ENCODE measurements at places on chromosomes 6 and 20.
A peak's percentile ranks its signal among the peaks of the same experiment; 100 is the strongest.

DNA sequence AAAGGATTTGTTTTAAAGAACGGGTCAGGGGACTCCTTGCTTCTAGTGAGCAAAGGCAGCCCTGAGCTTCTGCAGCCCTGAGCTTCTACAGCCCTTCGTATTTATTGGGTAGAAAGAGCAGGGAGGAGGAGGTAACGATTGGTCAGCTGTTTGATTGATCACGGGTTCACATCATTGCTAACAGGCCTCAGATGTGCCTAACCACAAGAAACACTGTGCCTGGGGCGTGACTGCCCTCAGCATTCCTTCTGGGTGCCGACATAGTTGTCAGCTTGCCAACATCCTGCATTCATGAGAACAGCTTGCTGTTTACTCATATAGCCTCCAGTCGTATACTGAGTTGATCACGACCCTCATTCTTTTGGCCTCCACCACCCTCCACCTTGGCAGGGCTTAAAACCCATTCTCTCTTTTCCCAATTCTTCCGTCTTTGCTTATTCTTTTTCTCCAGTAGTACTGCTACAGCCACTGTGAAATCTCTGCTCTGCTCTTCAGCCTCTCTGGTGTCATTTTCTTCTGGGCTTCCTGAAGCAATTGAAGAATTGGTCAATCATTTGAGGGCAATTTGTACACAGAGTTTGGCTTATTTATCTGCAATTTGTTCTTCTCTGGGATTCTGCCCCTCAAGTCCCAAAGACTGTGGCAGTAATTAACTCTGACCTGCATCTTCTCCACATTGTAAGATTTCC lies 25.4 kb upstream of the NOP56 start:
- DNase-seq, result peak; percentile 58

DNA sequence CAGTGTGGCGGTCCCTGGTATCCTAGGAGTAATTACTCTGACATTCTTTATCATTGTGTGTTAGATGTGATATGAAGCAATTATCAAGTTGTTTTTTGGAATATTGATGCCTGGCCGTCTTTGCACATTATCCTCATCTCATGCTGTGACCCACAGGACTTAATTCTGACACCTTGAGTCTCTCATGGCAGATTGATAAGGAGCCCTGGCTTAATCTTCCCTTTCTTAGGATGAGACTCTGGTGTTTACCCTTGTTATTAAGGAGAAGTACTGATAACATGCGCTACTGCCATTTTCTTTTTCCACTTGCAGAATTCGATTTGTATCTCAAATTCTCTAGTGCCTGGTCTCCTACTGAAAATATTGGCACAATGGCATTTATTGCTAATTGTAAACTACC lies 980.2 kb downstream of the KIF16B start:
- no peak for DNase-seq

GRCh38 chr6:84492241-84493165 lies 265.1 kb upstream of the CEP162 start:
- DNase-seq, result peak; percentile 15

GRCh38 chr6:164356814-164357213 lies 942.3 kb downstream of the QKI start:
- DNase-seq, result no peak

- DNase-seq, result no peak
These were observed 96.1 kb downstream of the NUS1 start for GRCh38 chr6:117771403-117771802.

GRCh38 chr6:116070616-116071389 lies 10.1 kb upstream of the FRK start:
- no peak for DNase-seq

DNA sequence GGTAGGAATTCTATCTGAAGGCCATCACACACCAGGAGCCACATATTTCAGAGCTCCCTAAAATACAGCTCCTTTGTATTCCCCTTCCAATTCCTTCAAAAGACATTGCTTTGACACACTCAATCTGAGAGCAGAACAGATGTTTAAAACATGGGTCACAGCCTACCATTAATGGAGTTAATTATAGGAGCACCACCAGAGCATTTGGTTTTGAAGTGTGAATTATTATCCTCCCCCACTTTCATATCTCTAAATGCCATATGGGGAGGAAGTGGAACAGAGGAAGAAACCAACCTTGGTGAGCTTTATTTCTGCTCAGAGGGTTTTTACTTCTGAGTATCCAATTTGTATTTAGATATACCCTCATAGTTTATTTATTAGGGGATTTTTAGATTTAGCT lies 50.7 kb upstream of the TNFRSF21 start:
- no peak for DNase-seq

DNA sequence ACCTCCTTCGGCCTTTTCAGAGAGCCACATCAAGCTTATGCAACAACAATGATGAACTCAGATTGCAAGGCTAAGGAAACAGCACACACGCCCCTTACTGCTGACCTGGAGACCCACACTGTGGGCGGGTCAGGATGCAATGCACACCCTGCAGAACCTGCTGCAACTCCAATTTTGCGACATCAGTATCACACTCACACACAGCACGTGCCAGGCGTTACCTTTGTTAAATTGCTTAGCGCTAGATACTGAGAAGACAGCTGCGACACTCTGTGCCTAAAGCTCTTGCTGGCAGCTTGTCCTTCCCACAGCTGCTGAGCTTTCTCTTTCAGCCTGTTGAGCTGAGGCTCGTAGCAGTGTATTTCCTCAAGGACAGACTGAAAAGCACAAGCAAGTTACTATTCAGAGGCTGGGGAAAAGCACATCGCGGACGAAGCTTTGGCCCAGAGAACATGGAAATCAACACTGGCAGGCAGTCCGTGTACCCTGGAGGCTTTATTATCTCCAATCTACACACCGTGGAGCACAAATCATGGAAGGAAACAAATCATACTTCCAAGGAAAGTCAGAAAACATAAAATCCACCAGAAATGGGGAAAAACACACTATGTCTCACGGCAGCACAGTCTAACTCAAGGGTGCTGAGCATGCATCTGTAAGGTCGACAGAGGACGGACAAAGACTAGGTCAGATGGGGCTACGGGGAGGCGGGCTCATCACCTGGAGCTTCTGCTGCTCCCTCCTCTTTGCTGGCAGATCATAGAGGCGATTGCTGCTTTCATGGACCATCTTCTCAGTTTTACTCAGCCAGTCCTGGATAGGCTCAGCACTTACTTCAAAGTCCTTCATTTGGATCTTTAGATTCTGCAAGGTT lies 268.2 kb downstream of the SYNE1 start:
- no peak for DNase-seq

GRCh38 chr6:140921366-140922226 lies 1211.1 kb upstream of the GJE1 start:
- DNase-seq, result peak; percentile 62

- peak; percentile 74 for DNase-seq
These were observed 31.9 kb downstream of the NSFL1C start for GRCh38 chr20:1434571-1435336.

DNA sequence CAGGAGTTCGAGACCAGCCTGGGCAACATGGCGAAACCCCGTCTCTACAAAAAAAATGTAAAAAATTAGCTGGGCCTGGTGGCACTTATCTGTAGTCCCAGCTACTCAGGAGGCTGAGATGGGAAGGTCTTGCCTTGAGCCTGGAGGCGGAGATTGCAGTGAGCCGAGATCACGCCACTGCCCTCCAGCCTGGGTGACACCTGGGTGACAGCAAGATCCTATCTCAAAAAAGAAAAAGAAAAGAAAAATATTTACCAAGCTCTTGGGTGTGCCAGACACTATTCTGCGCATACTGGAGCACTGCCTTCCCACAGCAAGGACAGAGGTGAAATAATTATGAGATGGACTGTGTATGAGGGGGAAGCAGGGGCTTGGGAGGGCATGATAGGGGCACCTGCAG lies 19.6 kb downstream of the POFUT1 start:
- no peak for DNase-seq

DNA sequence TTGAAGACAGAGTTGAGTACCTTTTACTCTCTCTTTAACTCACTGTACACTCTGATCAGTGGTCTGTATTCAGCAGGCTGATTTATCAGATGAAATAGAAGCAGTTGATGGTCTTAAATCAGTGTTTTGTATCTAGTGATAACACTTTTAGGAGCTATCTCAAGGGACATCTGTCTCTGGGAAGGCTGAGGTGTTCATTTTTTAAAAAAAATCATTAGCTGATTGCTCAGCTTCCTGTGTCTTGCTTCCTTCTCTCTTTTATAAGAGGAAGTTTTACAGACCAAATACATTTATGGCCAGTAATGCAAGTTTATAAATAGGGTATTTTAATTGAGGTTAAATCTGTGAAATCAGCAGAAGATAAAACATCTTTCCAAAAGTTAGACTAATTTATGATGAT lies 12.0 kb upstream of the CCDC170 start:
- DNase-seq, result no peak

Data from NCI-H226 (cell line).